ENCODE measurements at places on chromosomes 5 and 9.

DNA sequence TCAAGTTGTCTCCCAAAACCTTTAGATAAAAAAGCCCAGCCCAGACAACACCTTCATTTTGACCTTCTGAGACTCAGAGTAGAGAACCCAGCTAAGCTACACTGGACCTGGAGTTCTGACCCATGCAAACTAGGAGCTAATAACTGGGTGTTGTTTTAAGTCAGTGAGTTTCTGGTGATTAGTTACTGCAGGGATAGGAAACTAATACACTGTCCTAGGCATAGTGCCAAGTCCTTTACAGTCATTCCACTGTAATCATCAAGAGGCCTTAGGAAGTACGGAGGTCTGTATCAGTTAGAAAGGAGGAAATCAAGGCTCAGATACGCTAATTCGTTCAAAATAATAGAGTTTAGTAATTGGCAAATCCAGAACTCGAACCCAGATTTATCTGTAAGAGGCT, 197.9 kb downstream of the KCTD16 start:
- DNase-seq, result no peak

GRCh38 chr9:72539824-72540347, 18.5 kb downstream of the TMC1 start:
- DNase-seq, result no peak

GRCh38 chr5:15002173-15002572, 130.6 kb upstream of the ANKH start:
- no peak for DNase-seq

DNA sequence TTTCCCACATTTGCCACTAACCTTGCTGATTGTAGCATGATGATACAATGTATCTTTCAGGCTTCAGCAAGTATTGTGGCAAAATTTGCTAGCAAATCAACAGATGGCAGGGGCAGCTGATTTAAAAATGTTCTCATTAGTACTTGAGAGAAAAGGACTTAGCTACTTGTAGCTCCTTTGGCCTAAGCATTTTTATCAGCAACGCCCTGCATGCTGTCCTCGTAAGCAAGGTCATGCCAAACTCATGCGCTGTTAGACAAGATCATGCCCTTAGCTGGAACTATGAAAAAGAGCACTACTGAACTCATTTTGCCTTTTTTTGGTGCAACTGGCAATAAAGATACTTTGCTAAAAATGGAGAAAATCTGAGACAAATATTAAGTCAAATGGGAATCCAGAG, 197.1 kb downstream of the ICE1 start:
- no peak for DNase-seq

- no peak for DNase-seq
Observed at GRCh38 chr5:126851501-126852011, 74.6 kb downstream of the LMNB1 start.

- no peak for DNase-seq
Observed at GRCh38 chr5:72107901-72108201, 576 bp downstream of the MAP1B start.

- no peak for DNase-seq
Observed at GRCh38 chr9:109132567-109133021, 12.8 kb upstream of the TMEM245 start.

- DNase-seq, result no peak
Observed at GRCh38 chr9:99296291-99296951, 74.3 kb downstream of the SEC61B start.

GRCh38 chr9:92141144-92142129, 26.2 kb upstream of the SPTLC1 start:
- no peak for DNase-seq

- DNase-seq, result no peak
Observed at GRCh38 chr9:76194896-76195295, 199.3 kb downstream of the RFK start.

- DNase-seq, result no peak
Observed at GRCh38 chr9:27183131-27183530, 74.1 kb downstream of the TEK start.

GRCh38 chr9:137373611-137373980, 49.4 kb downstream of the EXD3 start:
- DNase-seq, result no peak

Data from frontal cortex (tissue), 4 donors.